ENCODE measurements at places on chromosomes 16 and 17. TPM values are rescaled to one million over a fixed set of nuclear protein-coding genes. Genes with fewer than 3 reads are reported as not detected.

Gene TMEM98
- 87.3 TPM for total RNA-seq

Gene ASPHD1
- total RNA-seq: 12.5 TPM

Gene CEP112
- total RNA-seq: 9.7 TPM

Gene SLC16A13
- 0.59 TPM for total RNA-seq

Gene PRPSAP1
- total RNA-seq: 46.5 TPM

Gene TPSD1
- total RNA-seq: not detected

Gene SULT1A1
- 1.2 TPM for total RNA-seq

Gene GRAPL
- not detected for total RNA-seq

Gene CCL1
- not detected for total RNA-seq

Gene OR2C1
- total RNA-seq: 0.14 TPM

Gene DNAH9
- not detected for total RNA-seq

Gene RASD1
- 1.8 TPM for total RNA-seq

Gene MMP25
- not detected for total RNA-seq

Gene SRCAP
- 19.3 TPM for total RNA-seq

All from smooth muscle cell of the umbilical artery (primary cell).